A375 (cell line): ENCODE measurements at places on chromosomes 3 and 15. TPM values are rescaled to one million over a fixed set of nuclear protein-coding genes. Genes with fewer than 3 reads are reported as not detected.

Gene TM4SF18
- total RNA-seq: 5.0 and 5.3 TPM in 2 replicates

Gene PARP15
- total RNA-seq: not detected in 2 replicates

Gene EXD1
- not detected in 2 replicates for total RNA-seq

Gene ATOSA
- 9.4 and 12.2 TPM in 2 replicates for total RNA-seq

Gene SYNM
- 21.6 and 24.0 TPM in 2 replicates for total RNA-seq

Gene MUC20
- 0.19 and 2.4 TPM in 2 replicates for total RNA-seq

Gene COL6A6
- not detected in 2 replicates for total RNA-seq

Gene TMEM158
- 17.0 and 17.2 TPM in 2 replicates for total RNA-seq

Gene ABHD2
- 28.6 and 30.1 TPM in 2 replicates for total RNA-seq
